ENCODE measurements at places on chromosomes 5 and 9.

DNA sequence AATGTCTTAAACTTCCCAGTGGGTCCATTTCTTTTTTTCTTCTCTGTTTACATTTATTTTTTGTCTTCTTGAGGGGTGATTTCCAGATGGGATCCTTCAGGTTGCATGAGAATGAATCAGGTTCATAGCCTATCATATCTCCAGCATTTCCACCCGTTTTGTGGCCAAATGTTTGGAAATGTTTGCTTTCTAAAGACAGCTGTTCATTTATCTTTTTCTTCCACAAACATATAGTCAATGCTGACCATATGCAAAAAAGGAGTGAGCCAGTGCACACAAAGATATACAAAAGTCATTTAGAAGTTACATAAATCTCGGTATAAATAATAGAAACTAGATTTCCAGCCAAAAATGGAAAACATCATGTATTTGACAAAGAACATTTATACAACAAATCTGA, 71.6 kb upstream of the STC2 start:
- DNase-seq: no peak

- DNase-seq: no peak
Measured at GRCh38 chr5:31768046-31768445, 129.1 kb downstream of the PDZD2 start.

GRCh38 chr5:11897781-11898180, 6.5 kb downstream of the CTNND2 start:
- DNase-seq: no peak

GRCh38 chr9:114930056-114930812, at the start of gene TNFSF8:
TSS of gene TNFSF8 (minus strand) at chr9:114930591. CDS start at chr9:114930303, 288 bp downstream.
- DNase-seq: no peak

- no peak for DNase-seq
Measured at GRCh38 chr5:54615381-54615780, 97.8 kb downstream of the SNX18 start.

DNA sequence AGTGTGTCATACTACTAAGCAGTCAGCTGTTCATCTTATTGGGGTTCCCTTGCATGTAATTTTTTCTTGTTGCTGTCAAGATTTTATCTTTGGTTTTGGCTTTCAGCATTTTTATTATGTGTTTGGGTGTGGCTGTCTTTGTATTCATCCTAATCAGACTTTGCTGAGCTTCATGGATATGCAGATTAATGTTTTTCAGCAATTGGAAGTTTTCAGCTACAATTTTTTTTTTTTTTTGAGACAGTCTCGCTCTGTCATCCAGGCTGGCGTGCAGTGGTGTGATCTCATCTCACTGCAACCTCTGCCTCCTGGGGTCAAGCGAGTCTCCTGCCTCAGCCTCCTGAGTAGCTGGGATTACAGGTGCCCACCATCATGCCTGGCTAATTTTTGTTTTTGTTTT, 108.8 kb downstream of the BARX1 start:
- no peak for DNase-seq

DNA sequence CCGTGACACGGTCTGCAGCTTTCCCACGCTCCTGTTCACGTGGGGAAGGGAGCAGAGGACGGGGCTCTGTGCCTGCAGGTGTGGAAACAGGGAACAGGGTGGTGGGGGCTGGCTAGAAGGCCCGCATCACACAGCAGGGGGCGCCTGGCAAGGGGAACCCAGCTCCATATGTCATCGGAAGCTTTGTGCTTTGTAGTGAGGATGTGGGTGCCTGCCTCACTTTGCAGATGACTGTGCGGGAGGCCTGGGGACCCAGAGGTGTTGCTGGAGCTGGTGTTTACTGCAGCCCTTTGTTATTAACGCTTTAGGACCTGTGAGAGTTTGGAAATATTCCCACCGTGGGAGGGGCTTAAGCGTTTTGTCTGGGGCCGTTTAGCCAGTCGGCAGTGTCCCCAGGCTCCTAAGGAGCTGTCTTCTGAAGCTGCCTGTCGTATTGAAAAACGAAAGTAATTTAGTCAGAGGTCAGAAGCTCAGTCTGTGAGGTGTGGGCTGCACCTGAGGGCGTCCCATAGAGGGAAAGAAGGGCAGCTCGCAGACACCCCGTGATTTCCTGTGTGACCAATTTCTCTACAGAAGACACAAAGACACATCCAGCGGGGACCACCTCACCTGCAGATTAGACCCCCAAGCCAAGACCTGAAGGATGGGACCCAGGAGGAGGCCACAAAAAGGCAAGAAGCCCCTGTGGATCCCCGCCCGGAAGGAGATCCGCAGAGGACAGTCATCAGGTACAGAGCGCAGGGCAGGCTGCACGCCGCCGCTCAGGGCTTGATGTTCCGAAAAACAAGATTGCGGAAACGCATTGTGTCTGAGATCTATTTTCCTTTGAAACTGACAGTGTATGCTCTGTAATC, 9.1 kb downstream of the MAN1B1 start:
- no peak for DNase-seq

DNA sequence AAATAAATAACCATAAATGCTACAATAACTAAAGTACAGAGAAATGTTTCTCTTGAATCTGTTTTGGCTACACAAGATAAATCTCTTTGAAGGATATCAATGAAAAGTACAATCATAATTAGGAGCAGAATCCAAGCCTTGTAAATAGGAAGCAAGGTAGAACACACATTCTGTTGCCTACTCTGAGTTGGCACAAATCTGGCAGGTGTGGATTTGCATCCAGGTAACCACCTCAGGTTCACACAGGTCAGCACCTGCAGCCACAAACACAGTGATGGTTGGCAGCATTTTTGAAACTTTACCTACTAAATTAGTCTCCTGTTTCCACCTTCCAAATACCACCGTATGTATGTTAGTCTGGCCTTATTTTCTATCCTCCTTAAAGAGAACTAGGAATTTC, 105.3 kb upstream of the PIK3R1 start:
- DNase-seq: no peak

DNA sequence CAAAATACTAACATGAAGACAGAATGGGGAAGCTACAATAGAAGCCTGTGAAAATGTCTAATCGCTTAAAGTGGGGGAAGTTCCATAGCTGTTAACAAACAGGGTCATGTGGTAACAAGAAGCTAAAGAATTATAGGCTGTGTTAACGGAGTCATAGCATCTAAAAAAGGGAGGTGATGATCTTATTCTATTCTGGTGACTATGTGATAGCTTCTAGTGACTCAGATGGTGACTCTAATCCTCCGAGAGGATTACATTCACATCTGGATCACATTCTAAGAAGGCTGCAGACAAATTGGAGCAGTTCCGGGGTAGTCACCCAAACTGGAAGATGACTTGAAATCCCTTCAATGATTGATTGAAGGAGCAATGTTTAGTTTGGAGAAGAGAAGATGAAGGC, 142.1 kb downstream of the LIFR start:
- DNase-seq: no peak

DNA sequence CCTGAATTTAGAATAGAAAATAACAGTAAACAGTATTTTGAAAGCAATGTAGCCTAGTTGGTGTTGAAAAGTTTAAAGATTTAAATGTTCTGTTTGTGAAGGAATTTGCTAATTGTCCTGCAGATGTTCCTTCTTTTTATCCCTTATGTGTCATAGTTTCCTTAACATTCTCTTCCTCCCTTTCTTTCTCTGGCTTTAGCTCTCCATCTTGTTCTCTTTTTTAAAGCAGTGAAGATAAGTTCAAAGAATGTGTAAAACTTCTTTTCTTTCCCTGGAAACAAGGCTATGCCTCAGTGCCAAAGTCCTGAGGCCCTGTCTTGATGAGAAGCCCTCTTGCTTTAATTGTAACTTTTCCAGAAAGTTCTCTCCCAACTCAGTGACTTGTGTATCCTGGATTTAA, 24.4 kb upstream of the GAS1 start:
- no peak for DNase-seq

DNA sequence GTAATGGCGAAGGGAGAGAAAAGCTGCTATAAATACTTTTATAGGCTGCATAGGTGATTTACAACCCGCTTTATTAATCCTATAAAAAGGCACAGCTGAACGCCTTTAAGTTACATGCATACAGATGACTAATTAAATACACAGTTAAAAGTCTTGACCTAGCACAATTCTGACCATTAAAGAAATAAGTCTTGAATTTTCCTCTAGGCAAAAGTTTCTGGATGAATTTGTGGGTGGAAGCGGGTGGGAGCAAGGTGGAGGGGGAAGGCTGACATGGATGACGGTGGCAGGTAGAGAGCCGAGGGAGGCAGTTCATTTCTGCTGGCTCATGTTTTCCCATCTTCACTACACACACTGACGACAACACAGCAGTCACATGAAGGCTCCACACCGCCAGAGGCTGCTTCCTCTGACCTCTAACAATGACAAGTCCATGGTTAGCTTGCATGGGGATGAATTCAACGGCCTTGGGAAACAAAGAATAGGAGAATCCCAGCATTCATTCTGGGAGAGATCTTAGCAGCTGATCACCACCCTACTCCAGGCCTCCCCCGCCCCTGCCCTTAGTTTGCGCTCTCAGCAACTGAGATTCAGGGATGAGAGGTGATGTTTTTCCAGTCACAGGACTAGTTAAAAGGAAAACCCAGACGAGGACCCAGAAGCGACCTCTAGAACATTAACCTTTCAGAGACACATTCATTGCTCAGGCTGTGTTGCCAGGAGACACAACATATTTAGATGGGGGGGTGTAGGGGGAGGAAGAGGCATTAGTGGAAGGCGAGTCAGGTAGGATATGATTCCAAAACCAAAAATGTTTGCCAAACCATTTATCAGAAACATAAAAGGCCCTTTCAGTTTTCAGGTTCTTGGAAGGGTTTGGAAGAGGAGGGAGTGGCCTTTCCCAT, 329.3 kb downstream of the PIK3R1 start:
- no peak for DNase-seq

DNA sequence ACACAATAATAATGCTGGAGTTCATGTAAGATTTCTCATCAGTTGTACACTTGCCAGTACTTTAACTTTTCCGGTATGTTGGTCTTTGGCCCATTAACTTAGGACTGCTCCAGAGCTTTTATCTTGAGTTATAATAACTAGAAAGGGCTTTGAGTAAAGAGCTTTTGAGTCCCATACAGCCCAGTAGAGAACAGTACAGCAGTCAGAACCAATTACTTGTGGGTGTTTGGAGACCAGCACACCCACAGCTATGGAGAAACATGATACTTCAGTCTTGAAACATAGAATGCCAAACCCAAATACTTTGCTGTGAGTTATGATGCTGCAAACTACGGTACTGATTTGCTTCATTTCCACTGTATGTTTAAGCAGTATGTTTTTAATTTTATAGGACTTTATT, 374.3 kb downstream of the CCDC171 start:
- DNase-seq: peak; percentile 62

Measured in fibroblast of skin of left biceps (primary cell).